Hypothalamus (tissue), 51 donors: ENCODE measurements at places on chromosomes 7 and 10.

DNA sequence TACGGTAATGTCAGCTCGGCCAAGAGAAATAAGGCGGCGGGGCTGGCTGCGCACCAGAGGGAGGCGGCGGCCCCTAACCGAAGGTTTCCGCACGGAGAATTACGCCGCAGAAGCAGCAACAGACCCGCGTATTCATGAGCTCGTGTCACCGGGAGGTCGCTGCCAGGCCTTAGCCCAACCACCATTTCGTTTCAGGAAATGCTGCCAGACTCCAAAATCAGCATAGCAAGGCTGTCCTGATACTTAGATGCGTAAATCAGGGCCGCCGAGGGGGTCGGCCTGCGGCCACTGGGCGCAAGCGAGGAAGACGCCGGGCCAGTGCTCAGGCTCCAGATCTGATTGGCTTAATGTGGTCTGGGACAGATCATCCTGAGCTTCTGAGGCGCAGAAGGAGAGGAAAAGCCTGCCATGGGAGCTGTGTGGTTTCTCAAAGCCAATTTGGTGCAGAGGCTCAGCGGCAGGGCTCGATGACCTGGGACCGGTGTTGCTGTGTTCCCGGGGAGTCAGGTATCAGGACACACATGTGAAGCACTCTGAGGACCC is 247.9 kb downstream of the BAMBI start:
- DNase-seq = no peak

DNA sequence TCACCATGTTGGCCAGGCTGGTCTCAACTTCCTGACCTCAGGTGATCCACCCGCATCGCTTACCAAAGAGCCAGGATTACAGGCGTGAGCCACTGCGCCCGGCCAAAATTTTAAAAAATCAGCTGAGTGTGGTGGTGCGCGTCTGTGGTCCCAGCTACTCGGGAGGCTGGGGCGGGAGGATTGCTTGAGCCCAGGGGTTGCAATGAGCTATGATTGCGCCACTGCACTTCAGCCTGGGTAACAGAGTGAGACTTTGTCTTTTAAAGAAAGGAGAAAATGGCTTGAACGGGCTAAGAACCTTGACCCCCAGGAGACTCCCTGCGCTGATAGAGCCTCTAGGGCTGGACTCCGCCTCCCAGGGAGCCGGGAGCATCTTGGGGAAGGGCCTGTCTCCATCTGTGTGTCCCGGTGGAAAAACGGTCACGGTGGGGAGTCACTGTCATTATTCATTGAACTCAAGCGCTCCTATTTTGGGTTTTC is 760 bp upstream of the KCTD7 start:
- no peak for DNase-seq

DNA sequence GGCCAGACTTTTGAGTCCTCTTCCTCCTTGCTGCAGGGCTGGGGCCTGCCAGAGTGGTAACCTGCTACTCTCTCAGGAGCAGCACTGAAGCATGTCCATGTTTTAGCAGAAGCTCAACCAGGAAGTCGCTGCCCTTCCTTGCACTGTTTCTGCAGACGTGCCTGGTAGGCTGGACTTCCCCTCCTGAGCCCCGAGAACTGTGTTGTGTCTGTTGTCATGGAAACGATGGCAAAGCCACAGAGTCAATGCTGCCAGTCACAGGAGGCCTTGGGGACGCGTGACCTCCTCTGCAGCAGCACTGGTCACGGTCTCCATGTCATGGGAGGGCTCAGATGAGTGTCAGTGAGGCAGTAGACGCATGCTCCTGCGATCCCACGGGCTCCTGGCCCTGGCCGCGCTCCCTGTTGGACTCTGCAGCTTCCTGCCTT is 145.5 kb downstream of the FANK1 start:
- peak; percentile 80 for DNase-seq

DNA sequence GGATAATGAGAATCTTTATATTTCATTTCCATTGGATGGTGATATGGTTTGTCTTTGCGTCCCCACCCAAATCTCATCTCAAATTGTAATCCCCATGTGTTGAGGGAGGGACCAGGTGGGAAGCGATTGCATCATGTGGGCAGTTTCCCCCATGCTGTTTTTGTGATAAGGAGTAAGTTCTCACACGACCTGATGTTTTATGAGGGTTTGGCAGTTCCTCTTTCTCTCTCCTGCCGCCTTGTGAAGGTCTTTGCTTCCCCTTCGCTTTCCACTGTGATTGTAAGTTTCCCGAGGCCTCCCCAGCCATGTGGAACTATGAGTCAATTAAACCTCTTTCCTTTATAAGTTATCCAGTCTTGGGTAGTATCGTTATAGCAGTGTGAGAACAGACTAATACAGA is 59.4 kb downstream of the MTPN start:
- DNase-seq = no peak

GRCh38 chr7:3892686-3893085 is 591.6 kb downstream of the SDK1 start:
- no peak for DNase-seq

- no peak for DNase-seq
These were observed 9.6 kb downstream of the KAT6B start for GRCh38 chr10:74835963-74836362.

- DNase-seq = no peak
These were observed 328.4 kb upstream of the GNAI1 start for GRCh38 chr7:79806161-79806734.

- DNase-seq = no peak
These were observed 19.2 kb downstream of the PLA2G12B start for GRCh38 chr10:72935361-72935760.

- no peak for DNase-seq
These were observed 85.8 kb downstream of the CALD1 start for GRCh38 chr7:134865001-134865845.

DNA sequence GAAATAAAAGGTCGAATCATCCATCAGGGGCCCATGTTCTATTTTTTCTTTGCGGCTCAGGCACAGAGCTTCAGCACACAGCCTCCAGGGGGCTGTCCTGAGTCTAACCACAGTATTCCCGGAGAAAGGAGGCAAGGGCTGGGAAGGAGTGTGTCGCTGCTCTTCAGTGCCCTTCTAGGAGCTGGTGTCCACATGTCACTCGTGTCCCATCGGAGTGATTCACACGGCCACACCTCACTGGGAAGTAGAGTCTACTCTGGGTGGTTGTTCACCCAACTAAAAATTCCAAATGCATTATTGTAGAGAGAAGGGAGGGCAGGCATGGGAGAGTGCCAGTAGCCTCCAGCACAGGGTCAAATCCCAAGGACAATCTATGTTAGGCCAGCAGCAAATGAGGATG is 114.8 kb upstream of the LANCL2 start:
- DNase-seq = no peak

DNA sequence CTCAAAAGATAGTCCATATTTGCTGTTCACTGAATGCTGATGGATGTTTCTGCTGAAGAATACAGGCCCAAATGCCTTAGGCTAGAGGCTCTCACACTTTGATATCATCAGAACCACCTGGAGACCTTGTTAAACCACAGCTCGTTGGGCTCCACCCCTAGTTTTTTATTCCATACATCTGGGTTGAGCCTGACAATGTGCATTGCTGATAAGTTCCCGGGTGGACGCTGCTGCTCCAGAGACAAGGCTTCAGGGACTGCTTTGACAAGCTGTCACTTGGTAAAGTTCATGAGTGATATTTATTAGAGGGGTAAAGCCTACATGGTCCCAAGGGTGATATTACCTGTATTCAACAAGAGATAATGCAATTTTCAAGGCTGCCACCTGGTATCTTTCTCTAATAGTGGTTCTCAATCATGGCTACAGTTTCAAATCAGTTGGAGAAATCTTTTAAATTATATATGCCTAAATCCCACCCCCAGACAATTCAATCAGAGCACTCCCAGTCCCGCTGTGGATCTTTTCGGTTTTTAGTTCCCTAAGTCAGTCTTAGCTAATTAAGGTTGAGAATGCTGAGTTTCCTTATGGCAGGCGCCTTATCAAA is 107.1 kb upstream of the GSDME start:
- DNase-seq = no peak

DNA sequence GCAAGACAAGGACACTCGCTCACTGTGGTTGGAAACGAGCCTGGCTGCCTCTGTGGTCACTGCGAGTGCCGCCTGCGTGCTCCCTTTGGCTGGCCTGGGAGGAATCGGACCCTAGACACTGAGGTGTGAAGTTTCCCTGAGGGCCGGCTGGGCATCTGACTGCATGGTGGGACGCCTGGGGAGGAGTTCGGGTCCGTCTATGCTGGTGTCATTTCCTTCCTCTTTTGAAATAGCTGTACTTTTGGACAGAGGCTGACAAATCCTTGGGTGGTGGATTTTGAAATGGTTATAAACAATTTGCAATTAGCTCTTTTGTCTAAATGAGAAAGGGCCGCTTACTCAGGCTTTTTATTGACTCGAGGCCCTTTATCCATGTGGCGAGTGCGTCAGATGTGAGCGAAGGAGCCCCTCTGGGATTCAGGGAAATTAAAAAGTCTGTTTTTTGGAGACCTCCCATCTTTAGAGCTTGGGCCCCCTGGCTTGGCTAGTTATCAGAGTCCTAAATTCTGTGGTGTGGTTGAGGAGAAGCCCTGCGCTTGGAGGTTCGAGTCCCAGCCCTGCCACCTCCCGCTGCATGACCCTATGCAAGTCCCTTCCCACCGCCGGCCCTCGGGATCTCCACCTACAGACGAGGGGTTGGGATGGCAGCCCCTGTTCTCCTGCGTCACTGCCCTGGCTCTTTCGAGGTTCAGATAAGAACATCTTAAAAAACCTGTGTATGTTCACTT is 147.1 kb downstream of the RGS10 start:
- DNase-seq = peak; percentile 14

DNA sequence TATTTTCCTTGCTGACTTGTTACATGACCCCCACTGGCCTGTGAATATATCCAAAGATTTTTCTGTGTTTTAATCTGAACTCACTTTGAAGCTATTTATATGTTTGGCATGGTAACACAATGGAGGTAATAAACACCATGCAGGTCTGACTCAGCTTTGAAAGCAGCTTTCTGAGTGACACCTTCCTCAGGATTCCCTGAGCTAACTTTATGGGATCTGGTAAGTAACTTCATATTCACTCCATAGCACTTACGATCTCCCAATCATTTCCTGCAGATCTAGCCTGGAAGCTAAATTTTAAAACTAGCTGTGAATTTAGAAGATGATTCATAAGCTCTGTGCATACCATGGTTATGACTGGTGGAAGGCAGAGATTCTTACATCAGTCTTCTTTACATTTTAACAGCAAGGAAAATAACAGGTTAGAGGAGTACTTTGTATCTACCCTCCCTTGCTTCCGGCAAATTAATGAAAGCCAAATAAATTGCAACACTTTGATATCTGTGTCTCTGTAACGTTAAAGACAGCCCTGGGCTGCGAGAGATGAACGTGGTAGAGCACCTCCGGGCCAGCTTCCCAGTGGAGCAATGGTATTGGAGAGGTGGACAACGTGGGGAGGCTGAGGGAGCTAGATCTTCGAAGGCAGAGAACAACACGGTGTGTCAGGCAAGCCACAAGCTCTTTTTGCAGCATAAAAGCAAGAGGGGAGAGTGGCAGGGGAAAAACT is 170.2 kb upstream of the KLF14 start:
- no peak for DNase-seq

- DNase-seq = no peak
These were observed 239.0 kb downstream of the NEBL start for GRCh38 chr10:20658158-20658557.

GRCh38 chr7:32034052-32034451 is 36.2 kb downstream of the PDE1C start:
- DNase-seq = no peak

DNA sequence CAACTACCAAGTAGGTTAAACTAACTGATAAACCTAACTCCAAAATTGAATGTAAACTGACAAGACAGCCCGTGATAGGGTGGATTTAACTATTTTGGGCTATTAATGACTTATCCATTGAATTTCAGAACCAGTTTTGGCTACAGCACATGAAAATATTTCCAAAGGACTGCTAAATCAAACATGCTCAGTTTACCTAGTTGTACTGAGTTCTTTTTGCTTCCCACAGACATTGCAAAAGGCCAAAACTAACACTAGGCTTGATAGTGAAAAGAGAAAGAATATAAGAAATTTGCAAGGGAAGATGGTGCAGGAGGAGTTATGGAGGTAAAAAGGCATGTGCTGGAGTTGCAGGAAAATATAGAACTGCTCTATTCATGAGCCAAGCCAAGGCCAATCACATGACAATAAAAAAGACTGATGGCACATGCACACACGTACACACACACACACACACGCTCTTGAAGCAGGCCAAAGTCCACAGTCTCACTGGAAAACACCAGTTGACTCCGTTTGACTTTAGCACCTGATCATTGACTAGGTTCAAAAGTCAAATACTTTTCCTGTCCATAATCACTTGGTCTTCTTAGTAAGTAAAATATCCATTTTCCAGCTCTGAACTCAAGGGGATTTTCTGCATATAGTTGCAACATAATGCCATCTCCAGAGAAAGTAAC is 76.0 kb upstream of the AGBL3 start:
- no peak for DNase-seq

- DNase-seq = no peak
These were observed 183.9 kb downstream of the HECW1 start for GRCh38 chr7:43296306-43296705.

- DNase-seq = no peak
These were observed 140.1 kb downstream of the ZFAND4 start for GRCh38 chr10:45532480-45532879.

DNA sequence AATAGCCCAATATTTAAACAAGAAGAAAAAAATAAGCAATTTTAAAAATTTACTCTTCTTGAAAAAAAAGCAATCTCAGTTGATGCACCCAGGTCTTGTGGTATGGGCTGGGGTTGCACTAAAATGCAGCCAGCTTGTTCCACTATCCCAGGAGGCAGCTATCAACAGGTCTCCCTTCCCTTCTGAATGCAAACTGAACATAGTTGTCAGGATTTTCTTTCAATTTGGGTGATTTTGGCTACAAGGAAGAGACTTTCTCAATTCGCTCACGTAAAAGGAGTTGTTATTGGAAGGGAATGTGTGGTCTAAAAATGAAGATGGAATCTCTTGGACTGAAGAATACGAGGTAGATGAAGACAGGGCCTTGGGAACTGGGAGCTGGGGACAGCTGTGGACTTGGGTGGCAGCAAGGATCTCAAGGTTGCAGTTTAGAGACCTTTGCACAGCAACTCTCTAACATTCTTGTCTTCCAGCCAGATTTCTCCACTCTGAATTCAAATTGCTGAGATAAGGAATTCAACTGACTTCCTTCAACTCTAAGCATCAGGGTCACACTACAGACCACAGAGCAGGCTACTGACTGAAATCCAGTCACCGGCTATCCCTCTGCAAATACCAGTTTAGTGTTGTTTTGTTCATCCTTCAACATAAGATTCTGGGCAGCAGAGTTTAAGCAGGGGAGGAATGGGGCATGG is 3.1 kb upstream of the TMEM26 start:
- DNase-seq = no peak

- no peak for DNase-seq
These were observed 156.3 kb downstream of the PHF14 start for GRCh38 chr7:11130012-11130411.

DNA sequence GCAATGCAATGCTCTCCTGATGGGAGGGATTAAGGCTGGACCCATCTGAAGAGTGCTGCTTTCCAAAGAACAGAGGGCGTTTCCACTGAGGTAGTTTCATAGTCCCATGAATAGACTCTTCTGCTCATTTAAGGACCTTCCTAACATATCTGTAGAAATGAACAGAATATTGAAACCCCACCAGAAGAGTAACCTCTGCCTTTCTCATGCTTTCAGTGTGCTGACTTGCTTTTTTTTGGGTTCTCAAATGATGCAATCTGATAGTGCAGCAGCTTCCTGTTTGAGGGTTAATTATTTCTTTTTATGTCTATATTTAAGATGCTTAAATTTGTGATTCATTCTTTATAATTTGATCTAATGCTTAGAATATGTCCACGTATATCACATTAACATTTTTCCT is 82.2 kb downstream of the GATA3 start:
- no peak for DNase-seq
